ENCODE measurements at places on chromosomes 3 and 15. TPM values are rescaled to one million over a fixed set of nuclear protein-coding genes. Genes with fewer than 3 reads are reported as not detected.

The SLC9C1 gene
- total RNA-seq, result not detected

The TRH gene
- total RNA-seq, result not detected

DNA sequence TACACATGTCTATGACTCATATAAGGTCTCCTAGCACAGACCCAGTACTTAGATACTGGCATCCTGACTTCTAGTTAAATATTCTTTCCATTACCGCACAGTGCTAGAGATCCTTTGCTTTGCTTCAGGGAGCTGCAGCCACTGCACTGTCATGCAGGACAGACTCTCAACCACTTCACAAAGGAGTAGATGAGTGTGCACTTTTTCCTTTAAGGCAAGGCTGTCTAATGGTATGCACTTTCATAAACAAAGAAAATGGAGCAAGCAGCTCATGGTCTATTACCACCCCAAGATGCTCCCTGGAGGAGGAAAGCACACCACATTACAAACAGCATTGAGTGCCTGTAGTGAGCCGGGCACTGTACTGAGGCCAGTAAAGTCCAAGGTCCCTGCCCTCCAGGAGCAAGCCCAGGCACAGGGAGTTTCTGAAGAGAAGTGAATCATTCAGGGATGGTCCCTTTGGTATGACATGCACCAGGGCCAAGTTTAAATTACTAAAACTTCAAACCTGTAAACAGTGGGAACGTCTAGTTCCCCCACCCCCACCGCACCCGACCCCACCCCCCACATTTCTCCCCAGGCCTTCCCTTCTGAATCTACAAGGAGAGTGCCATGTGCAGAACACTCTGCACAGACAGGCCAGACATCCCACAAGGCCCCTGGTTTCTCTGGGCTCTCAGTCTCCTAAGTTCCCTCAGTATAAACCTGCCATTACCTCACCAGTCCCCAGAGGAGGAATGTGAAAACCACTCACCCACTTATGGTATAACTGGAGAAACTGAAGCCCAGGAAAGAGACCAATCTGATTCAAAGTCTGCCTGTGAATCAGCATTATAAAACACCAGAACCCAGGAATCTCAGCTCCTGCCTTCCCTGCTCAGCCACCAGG is 107.8 kb upstream of the BCL6 start:
- peak; percentile 19 for DNase-seq
- H3K27me3 ChIP-seq, result no peaks in the 10 kb centered on the region
- H3K27ac ChIP-seq, result no peak overlapping the region
- H3K4me1 ChIP-seq, result no peaks in the 10 kb centered on the region

GRCh38 chr3:66401675-66402491 is 98.9 kb downstream of the LRIG1 start:
- peaks cover 26% of the 10 kb centered on the region for H3K36me3 ChIP-seq
- no peak for DNase-seq
- H3K27me3 ChIP-seq, result no peaks in the 10 kb centered on the region
- H3K27ac ChIP-seq, result no peak overlapping the region
- H3K4me1 ChIP-seq, result peaks cover 30% of the 10 kb centered on the region
- no peak overlapping the region for H3K4me3 ChIP-seq

DNA sequence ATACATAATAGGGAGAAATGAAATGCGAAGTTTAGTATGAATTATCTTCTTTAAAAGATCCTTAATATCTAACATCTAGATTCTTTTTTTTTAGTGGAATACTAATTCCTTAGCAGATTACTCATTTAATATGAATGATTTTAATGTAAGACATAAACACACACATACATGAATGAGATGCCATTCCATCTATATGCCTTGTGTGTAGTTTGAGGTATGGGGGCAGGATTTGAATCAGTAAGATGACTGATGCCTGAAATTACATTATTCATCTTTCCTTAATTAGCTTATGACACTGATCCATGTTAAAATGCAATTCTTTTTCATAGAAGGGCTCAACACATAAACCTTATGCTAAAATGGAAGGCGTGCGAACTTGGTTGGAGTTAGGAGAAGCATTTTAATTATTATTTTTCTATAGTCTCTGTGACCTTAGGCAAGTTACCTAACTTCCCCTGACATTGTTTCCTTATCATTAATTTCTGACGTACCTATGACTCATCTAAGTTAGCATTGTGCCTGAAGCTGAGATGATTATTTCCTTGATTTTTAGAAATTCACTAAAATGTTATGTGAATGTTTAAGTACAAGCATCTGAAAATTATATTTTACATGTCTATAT is 10.8 kb upstream of the BNIP2 start:
- H3K27me3 ChIP-seq, result peaks cover 31% of the 10 kb centered on the region
- no peaks in the 10 kb centered on the region for H3K36me3 ChIP-seq
